ENCODE measurements at places on chromosomes 2 and 18.

DNA sequence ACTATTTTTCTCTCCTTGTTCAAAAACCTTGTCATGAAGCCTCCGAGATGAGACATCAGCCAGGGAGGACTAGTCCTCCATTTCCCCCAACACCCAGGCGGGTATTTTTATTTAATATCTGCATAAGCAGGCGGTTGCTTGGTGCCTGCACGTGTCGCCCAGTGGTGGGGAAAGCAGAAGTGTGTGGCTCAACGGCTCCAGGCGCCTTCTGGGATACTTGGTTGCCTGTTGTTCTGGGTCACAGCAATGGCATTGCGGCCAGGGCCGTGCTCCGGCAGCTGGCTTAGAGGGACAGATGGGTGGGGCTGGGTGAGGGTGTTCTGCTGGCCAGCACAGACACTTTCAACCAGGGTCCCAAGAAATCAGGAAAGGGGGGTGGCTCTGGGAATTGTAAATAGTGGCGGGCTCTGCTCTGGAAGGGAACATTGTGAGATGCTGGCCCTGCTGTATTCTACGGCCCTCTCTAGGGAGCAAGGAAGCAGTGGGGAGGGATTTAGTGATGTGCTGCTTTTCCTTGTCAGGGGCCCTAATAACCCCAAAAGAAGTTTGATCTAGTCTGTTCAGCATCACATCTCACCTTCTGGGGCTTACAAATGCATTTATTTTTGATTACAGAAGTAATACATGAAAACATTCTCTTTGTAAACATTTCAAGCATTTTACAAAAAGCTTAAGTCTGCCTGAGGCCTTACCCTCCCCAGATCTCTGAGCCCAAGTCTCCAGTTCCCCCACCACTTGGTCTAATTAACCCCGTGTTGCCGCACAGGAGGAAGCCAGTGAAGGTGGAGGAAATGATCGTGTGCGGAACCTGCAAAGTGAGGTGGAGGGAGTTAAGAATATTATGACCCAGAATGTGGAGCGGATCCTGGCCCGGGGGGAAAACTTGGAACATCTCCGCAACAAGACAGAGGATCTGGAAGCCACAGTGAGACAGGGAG is 1.1 kb downstream of the VAMP8 start:
- no peak for DNase-seq

GRCh38 chr2:129253461-129253812 is 726.0 kb upstream of the RAB6C start:
- DNase-seq = no peak

DNA sequence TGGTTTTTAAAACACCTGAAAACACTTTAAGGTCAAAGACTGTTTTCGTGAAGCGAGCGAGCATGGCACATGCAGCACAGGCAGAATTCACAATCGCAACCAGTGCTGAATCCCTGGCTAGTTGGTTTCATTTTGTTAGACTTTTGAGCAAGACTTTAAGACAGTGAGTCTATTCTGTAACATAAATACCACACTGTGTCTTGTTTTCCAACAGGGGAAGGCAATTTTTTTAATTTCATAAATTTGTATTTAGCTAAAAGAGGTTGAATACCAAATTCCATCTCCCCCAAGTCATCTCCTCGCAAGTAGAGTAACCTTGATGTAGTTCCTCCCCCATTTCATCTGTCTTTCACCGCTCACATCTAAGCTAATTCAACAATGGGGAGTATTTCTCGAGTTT is 1.4 kb downstream of the CERKL start:
- no peak for DNase-seq

DNA sequence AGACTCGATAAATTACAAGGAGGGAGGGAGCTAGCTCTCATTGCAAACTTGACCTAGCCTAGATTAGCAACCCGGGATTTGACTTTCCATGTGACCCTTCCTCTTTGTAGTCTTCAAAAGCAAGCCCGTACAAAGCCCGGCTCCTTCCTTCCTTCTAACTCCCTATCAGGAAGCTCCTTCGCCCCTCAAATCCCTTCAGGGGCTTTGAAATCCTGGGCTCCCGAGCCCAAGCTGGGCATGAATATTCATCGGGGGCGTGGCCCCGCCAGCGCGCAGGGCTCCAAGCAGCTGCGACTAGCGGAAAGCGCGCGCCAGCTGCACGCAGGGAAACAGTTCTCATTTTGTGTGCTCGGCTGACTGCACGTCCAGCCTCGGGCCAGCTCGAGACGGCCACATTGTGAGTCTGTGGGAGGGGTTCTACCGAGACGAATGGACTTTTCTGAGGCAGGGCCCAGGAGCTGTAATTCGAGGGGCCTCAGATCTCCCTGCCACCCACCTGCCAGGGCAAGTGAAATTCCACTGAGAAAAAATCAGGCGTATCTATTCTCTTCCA is 84.0 kb upstream of the PELI1 start:
- peak; percentile 61 for DNase-seq

Data from activated CD4-positive, alpha-beta T cell treated with anti-CD3 and anti-CD28 coated beads, Interleukin-2, Interleukin-4, amounts not matched to agents 100 ng/mL and 50 ng/mL, durations not matched to agents 16 hours and 8 hours (primary cell).